ENCODE measurements at places on chromosomes 6 and 20.

- no peak for DNase-seq
Measured at GRCh38 chr20:37414224-37415035, 68.5 kb downstream of the SRC start.

- DNase-seq, result peak; percentile 22
Measured at GRCh38 chr6:105780146-105780860, 305.8 kb upstream of the PRDM1 start.

DNA sequence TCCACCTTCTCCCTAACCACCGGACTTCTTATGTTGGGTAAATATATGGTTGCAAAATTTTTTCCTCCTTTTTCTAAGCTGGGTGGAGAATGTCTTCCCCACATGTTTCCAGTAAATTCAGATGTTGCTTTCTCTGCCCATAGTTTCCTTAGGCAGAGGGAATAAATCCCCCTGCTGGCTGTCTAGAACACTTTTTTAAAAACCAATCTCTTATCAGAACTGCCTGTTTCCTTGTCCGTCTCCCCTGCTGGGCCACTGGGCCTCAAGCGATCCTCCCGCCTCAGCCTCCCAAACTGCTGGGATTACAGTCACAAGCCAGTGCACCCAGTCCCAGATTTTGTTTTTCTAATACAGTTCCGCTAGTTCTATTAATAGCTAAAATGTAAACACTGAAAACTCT lies 9.9 kb upstream of the WFDC2 start:
- no peak for DNase-seq

DNA sequence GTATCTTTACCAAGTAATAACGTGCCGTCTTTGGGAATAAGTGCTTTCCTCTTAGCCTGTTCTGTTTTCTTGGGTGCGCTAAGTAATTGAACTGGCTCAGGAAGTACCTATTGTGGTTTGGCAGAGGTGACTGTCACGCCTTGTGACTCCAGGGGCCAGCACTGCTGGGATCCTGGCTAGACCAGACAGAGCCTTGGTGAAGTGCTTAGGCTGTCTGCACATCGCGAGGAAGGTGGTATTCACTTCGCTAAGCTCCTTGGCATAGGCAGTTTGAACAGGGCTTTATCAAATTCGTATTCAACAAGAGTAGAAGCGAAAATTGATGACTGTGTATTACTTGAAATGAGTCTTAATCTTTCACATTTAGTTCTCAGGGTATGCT lies 17.6 kb downstream of the PRDM1 start:
- no peak for DNase-seq

DNA sequence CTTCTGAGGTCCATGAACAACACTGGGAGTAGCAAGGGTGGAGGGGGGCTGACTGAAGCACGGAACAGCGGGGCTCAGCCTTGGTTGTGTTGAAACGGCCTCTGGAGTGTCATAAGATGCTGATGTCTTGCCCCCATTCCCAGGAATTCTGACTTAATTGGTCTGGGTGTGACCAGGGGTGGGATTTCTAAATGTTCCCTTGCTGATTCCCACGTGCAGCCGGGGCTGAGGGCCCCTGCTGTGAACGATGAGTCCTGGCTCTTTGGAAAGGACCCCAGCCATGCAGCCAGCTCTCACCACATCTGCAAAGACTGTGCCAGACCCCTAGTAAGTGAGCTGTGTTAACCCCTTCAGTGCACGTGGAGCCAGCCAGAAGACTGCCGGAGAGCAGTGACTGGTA lies 28.6 kb upstream of the FAM50B start:
- DNase-seq, result no peak

DNA sequence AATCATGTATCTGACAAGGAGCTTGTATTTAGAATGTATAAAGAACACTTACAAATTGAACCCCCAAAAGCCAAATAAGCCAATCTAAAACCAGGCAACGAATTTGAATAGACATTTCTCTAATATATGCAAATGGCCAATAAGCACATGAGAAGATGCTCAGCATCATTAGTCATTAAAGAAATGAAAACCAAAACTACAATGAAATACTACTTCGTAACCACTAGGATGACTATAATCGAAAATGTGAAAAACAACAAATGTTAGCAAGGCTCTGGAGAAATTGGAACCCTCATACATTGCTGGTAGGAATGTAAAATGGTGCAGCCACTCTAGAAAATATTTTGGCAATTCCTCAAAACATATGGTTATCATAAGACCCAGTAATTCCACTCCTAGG lies 105.8 kb upstream of the TOP1 start:
- DNase-seq, result no peak

DNA sequence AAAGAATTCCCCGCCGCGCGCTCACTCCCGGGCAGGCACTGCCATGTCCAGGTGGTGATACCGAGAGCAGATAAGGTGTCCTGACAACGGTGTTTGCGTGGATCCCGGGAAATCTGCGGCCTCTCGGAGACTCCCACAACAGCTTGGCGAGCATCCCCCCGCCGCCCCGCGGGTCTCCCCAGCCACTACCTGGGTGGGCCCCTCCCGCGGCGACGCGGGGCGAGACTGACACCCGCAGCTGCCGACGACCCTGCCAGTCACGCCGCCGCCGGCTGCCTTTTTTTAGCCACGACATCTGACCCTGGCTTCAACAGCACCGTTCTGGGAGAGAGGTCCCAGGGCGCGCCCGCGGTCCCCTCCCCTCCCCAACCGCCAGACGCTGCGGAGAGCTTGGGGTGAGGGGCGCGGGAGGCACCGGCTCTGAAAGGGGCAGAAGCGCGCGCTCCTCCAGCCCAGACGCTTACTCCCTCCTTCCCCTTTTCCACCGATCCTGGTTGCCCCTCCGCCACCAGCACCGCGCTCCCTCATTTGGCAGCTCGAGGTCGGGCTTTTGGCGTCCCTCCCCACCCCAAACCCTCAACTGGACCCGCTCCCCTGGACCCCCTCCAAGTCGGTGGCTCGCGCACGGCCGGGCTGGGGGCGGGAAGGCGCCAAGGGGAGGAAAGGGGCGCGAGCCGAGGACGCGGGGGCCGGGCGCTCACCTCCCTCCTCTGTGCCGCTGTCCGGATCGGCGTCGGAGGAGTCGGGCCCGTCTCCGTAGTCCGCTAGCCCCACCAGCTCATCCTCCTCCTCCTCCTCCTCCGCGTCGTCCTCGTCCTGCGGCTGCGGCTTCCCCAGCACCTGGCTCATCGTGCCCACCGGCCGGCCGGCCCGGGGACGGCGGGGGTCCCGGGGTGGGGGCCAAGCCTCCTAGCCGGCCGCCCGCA lies 665 bp downstream of the RRAGD start:
- no peak for DNase-seq

DNA sequence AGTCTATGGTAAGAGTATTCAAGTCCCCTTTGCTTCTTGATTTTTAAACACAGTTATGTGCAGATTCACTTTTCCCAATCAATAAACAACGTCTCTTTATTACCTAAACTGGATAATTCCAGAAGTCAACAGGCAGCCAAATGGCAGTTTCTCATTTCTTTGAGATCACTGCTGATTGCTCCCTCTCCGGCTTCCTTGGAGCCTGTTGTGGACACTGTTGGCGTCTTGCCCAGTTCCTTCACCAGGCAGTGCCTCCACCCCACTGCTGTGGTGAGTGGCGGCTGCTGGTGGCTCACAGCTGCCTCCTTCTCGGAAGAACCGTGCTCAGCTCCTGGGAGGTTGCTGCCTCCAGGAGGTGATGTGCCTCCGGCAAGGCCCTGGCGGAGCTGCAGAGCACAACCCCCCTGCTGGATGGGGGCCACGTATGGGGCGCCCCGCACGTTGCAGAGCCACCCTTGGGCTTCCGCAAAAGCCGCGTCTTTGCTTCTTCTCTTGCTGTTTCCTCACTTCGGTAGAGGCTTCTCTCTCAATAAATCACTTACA lies 105.1 kb upstream of the CNKSR3 start:
- peak; percentile 62 for DNase-seq

DNA sequence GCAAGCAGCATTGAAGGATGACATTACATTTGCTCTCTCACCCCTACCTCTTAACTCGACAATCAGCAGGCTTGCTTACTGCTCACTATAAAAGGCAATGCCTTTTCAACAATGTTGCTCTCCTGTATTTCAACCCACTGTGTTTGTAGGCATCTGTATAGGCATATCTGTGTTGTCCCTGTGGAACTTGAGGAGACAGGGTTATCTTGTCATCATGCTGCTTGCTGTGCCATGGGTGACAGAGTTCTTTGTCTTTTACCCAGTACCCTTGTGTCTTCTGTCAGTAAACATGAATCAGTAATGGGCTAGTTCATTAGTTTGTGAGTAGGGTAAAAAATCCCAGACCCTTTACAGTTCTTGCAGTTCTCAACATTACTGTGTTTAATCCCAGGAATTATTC lies 25.2 kb downstream of the PHF3 start:
- no peak for DNase-seq

GRCh38 chr6:74115674-74116073 lies 419.7 kb downstream of the CD109 start:
- DNase-seq, result no peak

DNA sequence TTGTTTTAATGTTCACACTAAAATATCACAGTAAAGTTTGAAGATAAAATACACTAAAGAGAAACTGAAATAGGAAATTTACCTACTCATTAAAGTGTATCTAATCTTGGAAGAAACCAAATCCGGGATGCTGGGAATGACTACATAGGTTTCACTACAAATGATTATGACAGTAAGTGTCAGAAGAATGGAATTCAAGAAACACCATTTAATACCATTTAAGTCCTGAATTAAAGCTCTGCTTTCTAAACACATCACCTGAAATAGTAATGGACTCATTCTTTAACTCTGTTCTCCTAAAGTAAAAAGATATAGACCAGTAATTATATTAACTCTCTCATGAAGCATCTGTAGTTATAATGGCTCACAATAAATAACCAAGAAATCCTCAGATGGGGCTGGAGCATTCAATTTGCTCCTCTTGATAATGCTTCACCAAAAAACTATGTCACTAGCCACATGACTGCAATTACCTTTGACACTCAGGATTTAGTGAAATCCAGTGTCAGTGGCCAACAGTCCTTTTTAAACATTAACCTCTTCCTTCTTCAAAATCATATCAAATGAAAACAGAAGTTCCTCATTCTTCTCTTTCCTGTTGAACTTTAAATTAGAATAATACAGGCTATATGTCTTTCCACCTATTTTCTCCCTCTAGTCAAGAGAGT lies 41.4 kb downstream of the MAP7 start:
- peak; percentile 24 for DNase-seq

GRCh38 chr6:31907158-31907813 lies 5.4 kb upstream of the ZBTB12 start:
- peak; percentile 78 for DNase-seq

DNA sequence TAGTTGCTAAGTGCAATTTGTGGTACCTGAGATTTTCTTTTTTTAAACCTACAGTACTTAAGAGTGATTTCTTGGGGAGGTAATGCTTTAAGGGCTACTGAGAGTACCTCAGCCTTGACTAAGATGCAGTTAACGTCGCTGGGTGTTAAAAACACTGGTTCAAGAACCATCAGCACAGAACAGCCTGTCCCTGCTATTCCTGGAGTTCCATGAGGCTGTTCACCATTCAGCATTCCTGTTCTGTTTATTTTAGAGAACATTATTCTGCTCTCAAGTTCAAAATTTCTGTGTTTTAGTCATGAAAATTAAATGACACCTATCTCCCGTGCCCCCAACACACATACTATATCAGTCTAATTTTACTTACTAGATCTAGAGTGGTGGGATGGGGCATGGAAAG lies 1.7 kb upstream of the PRELID3B start:
- DNase-seq, result no peak

DNA sequence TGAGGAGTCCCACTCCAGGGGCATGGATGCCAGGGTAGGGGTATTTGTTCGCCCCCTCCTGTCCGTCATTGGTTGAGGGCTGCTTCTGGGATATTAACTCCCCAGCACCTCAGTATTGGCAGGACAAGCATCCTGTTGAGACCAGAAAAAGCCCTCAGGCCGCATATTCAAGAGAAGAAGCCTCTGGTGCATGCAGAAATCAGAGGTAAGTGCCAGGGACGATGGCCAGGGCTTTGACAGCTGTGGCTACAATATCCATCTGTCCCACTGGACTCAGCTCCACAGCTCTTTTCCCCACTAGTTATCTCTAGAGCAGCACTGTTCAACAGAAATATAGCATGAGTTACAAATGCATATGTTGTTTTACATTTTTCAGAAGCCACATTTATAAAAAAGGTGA lies 651.3 kb downstream of the KIF16B start:
- no peak for DNase-seq

GRCh38 chr20:15794409-15794808 lies 778.8 kb downstream of the KIF16B start:
- no peak for DNase-seq
